Upper lobe of right lung (tissue), 1 donor: ENCODE measurements at places on chromosomes 1 and 21. TPM values are rescaled to one million over a fixed set of nuclear protein-coding genes. Genes with fewer than 3 reads are reported as not detected.

- no peak for DNase-seq
These were observed 76.1 kb downstream of the PIK3R3 start for GRCh38 chr1:46056325-46056724.

The RGS13 gene
- 4.7 TPM for total RNA-seq

DNA sequence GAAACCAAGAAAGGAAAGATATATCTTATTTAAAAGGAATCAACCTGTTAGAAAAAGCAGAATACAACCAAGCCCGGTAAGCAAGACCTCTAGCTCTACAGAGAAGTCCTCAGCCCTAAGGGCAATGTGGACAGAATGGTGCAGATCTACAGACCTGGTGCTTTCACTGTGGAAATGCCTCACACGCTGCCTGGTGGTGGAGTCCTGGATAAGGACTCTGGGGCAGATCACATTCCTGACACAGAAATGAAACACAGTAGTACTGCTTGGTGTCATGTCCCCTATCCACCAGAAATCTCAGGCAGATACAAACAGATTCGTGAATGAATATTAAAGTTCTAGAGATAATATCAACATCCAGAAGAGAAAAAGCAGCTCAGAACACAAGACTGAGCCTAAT, 6.8 kb downstream of the CNN3 start:
- DNase-seq, result no peak

The WNT3A gene
- total RNA-seq, result 10.1 TPM

The GPR25 gene
- total RNA-seq, result 0.32 TPM

DNA sequence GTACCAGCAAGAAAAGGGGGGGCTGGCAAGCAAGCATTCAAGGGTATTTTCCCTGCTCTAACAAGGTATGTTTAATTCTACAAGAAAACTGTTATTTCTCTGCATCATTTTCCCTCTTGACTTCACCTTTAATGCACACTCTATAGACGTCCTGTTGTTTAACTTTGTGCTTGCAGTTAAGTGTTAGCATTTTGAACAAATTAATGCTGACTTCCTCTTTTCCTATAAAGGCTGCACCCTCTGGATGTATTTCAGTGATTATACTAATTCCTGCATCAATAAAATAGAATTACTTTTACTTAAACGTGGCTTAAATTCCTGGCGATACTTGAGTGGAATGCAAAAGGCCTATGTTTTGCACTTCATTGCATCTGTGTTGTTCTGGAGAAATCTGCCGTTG, 183.3 kb downstream of the KCNJ6 start:
- no peak for DNase-seq
